ENCODE measurements at places on chromosomes 12 and 14.

GRCh38 chr14:68580671-68581070, 212.2 kb downstream of the ZFP36L1 start:
- no peak for DNase-seq

- no peak for DNase-seq
Measured at GRCh38 chr14:38791862-38792261, 311.2 kb downstream of the SEC23A start.

DNA sequence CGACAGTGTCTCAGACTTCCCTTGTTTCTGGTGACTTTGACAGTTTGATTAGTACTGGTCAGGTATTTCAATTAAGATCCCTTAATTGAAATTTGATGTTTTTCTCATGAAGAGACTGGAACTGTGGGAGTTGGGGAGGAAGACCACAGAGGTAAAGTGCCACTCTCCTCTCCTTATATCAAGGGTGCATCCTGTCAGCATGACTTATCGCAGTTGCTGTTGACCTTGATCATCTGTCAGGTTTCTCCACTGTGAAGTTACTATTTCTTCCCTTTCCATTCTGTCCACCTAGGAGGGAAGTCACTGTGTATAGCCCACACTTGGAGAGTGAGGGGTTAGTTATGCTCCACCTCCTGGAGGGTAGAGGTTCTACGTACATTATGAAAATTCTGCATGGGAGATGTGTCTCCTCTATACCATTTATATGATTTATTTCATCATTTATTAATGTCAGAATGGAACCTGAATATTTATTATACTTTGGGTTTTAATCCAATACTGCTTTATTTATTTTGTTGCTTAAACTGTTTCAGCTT, 40.3 kb upstream of the SMOC1 start:
- DNase-seq: no peak

- no peak for DNase-seq
Measured at GRCh38 chr14:94397289-94398181, 9.1 kb upstream of the SERPINA1 start.

GRCh38 chr14:93122826-93123225, 7.1 kb upstream of the ITPK1 start:
- no peak for DNase-seq

DNA sequence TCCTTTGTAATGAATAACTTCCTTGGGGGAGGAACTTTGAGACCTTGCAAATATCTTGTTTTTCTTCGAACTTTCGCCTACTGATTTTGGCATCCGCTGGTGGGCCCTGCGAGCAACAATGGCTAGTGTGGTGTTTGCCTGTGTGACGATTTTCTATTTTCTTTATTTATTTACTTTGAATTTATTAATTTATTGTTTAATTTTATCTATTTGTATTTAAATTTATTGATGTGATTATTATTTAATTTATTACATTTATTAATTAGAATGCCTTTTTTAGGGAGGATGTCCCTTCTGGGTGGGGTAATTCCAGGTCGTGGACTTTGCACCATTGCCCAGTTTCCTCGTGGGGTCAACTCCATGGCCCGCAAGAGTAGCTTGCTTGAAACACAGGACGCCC, 149.7 kb downstream of the ZNF664 start:
- DNase-seq: no peak

GRCh38 chr12:590206-590750, 73.0 kb downstream of the NINJ2 start:
- DNase-seq: no peak

- DNase-seq: no peak
Measured at GRCh38 chr12:90211017-90211416, 502.4 kb upstream of the ATP2B1 start.

GRCh38 chr14:68653108-68653507, 139.8 kb downstream of the ZFP36L1 start:
- DNase-seq: no peak

DNA sequence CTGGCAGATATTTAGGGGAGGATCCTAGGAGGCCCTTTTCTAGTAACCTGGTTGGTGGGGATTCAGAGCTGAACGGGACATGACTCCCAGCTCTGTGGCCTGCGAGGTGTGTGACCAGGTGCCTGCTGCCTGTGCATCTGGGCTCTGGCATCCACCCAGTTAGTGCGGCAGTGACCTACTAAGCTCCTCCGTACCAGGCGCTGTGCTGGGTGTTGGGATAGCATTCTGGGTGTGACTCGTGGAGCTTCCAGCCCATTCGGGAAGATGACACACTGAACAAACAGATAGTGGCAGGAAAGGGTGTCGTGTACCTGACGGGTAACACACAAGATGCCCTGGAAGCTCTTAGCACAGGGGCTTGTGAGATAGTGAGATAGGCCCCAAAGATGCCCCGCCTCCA, 80.9 kb downstream of the ACACB start:
- DNase-seq: no peak

Data from brain pericyte (primary cell).